Activated CD4-positive, alpha-beta T cell treated with anti-CD3 and anti-CD28 coated beads, Interleukin-2, amount 50 U/mL, for 16 hours (primary cell): ENCODE measurements at places on chromosomes 2 and 18.

- no peak for DNase-seq
These were observed 42.0 kb downstream of the CROCC2 start for GRCh38 chr2:240948086-240948485.

DNA sequence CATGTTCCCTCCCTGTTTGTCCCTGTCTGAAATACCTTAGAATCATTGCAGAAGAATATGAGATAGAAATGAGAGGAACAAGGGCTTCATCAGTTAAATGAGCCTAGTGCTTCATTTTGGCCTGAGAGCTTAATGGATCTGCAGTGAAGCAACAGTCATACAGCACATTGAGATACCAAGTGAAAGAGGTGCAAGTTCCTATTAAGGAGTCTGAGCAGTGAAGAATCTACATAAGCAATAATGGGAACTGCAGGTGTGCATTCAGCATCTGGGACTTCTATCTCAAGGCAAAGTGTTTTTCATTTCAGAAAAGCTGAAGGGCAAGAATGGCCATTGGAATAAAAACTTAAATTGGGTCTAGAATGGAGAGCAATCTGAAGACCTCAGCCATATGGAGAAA, 323.2 kb upstream of the SLC39A10 start:
- no peak for DNase-seq

- no peak for DNase-seq
These were observed 68.0 kb upstream of the SMAD7 start for GRCh38 chr18:49018554-49019445.

DNA sequence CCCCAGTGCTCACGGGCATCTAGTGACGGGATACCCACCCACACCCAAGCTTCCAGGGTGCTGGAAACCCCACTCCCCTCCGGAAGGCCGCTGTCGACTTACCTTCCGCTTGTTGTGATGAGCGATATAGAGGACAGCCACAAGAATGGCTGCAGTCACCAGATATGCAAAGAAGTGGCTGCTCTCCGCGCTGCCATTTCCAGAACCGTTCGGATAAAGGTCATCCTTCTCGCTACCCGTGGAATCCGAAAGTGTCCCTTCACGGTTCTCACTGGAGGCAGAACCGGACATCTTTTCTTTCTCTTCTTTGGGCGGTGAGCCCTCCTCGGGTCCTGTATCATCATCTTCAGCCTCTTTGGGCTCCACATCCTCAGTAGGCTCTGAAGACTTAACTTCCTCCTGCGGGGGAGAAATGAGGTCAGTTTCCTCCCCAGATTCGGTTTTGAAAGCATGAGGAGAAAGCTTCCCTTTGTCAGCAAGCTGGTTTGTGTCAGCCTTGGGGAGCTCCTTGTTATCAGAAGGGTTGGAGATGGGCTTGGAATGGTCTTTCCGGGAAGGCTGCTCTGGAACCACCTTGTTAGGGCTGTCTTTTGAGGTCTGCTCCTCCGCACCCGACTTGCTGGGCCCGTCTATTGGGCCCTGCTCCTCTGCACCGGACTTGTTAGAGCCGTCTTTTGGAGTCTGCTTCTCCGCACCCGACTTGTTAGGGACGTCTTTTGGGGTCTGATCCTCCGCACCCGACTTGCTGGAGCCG, 1.2 kb downstream of the TGOLN2 start:
- DNase-seq = peak; percentile 83

DNA sequence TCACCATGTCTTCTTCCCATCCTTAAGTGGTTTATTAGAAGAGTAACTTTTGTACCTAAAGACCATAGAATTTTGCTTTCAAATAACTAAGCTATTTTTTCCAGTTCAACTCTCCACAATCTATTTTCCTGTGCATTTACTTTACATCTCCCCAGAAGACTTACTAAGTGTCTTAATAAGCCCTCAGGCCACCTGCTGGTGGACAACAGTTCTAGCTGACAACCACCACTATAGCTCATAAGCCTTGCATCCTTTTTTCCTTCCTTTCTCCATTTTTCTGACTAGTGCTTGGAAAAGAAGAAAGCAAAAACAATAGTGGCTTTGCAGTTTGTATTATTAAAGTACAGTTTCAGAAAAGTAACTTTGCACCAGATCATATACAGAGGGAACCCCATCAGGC, 149.5 kb upstream of the TMEM200C start:
- DNase-seq = no peak

- no peak for DNase-seq
These were observed 236.1 kb upstream of the SIX3 start for GRCh38 chr2:44705356-44705755.

DNA sequence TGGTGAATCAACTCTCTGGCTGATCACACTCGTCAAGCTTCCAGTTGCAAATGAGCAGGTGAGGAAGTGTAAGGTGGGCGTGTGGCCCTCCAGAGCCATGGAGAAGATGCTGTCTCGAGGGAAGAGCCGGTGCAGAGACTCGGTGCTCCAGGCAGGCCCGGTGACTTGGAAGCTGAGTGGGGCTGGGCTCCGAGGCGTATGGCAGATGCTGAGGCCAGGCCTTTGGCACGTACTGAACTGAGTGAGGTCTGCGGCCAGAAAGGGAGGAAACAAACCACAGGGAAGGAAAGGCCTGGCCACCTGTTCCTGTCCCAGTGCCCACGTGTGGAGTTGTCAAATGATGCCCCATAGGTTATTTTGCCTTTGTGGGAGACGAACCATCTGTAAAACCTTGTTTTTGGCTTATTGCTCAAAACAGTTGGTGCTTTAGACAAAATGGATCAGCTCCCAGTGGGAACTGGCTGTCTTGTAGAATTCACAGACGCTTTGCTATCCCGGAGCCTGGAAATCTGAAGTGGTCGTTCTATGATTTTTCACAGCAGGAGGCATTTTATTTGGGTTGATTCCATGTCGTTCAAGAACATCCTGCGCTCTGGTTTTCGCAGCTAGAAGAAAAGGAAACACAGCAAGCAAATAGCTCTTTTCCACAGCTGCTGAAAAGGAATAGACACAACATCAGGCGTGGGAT, 117.5 kb upstream of the TMEM18 start:
- DNase-seq = no peak
